ENCODE measurements at places on chromosomes 7 and 10.

GRCh38 chr7:143388491-143389101 is 7.5 kb downstream of the ZYX start:
- DNase-seq: no peak

DNA sequence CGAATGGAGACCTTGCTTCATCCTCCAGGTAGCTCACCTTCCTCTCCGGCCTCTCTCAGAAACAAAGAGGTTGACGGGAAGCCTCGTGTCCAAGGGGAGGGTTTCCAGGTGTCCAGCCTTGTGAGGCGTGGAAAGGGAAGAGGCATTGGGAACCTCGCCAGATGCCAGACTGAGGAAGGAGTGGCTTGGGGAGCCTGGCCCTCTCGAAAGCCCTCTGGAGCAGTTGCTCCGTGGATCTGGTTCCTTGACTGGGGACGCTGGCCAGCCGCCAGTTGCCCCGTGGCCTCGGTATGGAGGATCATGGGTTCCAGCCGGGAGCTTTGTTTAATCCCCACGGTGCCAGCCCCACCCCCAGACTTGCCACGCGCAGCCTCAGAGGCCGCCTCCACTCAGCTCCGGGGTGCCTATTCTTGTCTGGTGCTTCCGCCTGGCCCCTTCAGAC is 30.3 kb upstream of the SUN1 start:
- DNase-seq: no peak

DNA sequence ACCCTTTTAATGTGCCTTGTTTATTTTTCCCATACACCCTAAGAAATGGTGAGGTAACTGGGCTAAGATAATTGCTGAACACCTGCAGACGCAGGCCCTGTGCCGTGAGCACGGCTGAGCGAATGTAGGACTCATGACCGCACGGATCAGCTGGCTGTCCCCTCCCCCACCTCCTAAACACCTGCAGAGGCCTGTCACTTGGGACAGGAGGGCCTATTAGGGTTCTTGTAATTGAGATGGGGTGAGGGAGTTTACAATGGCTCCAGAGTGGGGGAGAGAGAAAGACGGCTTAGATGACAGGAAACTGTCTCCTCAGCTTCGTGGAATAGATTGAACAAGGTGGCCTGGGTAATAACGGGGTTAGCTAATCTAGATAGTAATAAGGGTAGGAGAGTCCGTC is 291.7 kb upstream of the HABP2 start:
- DNase-seq: no peak

DNA sequence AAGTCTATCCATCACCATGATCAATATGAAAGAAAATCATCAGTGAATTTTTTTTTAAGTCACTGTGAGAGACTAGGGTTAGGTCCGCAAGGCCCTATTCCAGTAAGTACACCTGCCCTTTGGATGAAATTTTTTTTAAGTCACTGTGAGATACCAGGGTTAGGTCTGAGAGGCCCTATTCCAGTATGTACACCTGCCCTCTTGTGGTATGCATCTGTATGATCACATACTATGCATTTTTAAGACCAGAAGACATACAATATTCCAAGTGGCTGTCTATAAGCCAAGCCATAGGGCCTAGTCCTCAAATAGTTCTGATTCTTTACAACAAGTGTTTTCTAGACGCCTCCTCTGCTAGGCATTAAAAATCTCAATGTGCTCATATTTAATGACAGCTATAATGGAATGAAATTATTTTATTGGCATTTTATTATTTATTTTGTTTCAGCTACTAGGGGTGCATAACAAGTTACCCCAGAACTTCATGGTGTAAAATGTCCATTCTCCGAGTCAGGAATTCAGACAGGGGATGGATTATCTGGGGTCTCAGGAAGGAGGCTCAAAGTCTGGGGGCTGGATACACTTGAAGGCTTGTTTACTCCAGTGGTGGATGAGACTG is 53.1 kb downstream of the TEX36 start:
- DNase-seq: no peak
